ENCODE measurements at places on chromosomes 5 and 9.

- DNase-seq = no peak
These were observed 14.1 kb upstream of the OR2S2 start for GRCh38 chr9:35972093-35972492.

DNA sequence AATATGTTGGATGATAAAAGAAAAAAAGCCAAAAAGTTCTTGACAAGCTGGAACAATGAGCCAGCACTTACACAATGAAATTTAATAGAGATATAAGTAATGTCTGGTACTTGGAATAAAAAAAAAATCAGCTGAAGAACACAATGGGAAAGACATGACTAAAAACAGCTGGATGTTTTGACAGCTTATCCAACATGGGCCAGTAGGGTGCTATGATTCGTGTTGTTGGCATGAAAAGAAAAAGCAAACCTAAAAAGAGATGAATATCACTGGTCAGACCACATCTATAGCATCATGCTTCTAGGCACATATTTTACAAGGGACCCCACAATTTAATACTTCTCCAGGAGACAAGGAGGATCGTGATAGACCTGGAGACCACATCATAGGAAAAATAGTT lies 175.3 kb downstream of the ARL15 start:
- no peak for DNase-seq

DNA sequence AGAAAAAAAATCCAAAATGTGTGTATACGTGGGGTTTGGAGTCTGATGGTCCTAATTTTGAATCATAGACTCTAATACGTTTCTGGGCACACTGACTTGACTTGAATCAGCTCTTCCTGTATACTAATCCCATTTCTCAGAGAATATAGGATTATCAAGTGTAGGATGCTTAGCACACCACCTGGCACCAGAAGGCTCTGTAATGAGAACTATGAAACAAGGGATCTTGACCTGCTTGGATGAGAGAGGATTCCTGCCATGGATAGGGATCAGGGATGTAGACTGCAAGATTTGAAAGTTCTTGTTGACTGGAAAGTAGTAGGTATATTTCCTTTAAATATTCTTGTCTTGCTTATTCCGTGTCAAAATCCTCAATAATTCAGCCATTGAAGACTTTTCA lies 7.8 kb downstream of the HSPA4 start:
- DNase-seq = peak; percentile 72

DNA sequence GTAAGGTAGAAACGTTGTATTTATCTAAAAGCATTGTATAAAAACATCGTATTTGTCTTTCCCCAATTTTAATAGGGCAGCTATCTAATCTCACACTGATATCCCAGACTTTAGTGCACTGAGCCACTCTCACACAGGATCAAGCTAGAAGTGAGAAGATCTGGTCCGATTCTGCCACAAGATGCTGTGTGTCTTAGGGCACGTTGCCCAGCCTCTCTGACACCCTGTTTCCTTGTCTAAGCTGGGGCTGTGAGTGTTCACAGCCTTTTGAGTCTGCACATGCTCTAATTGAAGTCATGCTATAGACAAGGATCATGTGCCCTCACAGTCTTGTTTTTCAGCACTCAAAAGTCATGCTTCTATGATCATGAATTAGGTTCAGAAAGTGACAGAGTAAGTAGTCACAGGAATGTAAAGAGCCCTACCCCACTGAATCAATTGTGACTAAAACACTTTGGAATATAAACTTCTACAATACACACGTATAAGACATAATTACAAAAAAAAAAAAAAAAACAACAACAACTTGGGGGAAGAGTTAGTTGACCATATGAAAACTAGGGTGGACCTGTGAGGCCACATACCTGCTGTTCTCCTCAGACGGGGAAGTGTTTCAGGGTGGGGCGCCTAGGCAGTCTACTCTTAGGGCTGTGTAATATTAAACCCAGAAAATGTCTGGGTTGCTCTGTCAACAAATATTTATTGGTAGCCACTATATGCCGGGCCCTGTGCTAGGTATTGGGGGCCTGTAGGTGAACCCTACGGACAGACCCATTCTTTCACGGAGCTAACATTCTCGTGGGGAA lies 893 bp upstream of the ABLIM3 start:
- no peak for DNase-seq

DNA sequence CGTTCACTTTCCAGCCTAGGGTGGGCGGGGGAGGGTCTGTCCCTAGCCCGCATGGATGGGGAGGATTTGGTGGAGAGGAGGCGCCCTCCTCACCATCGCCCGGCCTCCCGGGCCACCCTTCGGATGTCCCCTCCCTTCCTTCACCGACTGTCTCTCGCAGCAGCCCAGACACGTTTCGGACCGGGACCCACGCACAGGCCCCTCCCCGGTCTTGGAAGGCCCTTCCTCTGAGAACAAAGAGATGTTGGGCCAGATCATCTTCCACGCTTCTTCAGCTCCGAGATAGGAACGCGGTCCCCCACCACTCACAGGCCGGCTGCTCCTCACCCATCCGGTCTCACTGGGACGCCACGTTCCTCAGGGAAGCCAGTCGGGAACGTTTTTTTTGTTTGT lies 640 bp upstream of the DPM2 start:
- DNase-seq = no peak

GRCh38 chr9:29129763-29130162 lies 1556.5 kb upstream of the C9orf72 start:
- DNase-seq = no peak

GRCh38 chr5:160082614-160083500 lies 36.4 kb downstream of the PWWP2A start:
- DNase-seq = no peak

DNA sequence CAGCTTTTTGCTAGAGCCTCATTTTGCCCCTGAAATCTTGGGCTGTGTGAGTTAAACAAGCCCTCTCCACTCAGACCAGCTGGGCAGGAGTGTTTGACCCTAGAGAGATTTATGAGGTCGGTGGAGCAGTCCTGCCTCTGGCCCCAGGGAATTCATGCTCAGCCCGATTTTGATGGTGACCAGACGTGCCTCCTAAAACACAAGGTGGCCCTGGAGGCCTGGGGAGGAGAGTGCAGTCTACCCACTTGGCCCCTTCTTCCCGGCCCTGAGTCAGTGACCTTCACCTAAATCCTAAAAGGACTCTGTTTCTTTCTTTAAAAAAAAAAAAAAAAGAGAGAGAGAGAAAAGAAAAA lies 86.6 kb upstream of the SAP30L start:
- DNase-seq = no peak

GRCh38 chr5:170390472-170390871 lies 1.3 kb upstream of the KCNMB1 start:
- DNase-seq = no peak

DNA sequence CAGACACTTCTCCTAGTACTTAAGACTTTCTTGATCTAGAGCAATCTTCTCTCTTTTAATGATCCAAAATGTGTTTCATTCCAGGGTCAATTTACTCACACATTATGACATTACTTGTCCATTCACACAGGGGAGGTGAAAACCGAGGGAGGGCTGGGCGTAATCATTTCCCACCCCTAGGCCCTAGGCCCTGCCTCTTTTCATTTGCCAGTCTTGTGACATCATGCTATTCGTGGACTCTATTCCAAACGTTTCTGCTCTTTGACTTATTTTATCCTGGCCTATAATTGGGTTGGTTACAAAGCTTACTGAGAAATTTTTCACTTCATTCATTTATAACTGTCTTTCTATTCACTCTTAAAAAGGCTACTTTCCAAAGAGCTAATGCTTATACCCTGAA lies 2.4 kb downstream of the DCAF12 start:
- no peak for DNase-seq

GRCh38 chr5:140186267-140186671 lies 11.3 kb downstream of the CYSTM1 start:
- DNase-seq = no peak

DNA sequence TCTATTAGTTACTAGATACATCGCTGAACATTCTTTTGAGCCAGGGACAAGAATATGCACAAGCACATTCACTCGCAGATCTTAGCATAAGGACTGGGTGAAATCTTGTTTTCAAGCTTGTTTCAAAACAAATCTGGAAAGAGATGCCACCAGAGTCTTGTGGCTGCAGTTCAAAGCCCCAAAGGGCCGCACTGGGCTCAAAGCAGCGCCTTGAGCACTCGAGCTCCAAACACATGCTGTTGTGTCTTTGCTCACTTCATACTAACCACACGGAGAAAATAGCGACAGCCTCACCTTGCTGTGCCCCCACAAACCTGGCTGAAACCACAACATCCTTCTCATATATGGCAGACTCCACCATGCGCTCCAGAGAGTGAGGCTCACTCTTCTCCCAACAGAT lies 34.2 kb upstream of the IL7R start:
- DNase-seq = no peak

- no peak for DNase-seq
These were observed 6.4 kb upstream of the PAEP start for GRCh38 chr9:135555203-135555602.

- DNase-seq = no peak
These were observed 88.9 kb upstream of the BNC2 start for GRCh38 chr9:16959391-16959790.

- DNase-seq = no peak
These were observed 15.4 kb upstream of the RASA1 start for GRCh38 chr5:87252283-87252605.

DNA sequence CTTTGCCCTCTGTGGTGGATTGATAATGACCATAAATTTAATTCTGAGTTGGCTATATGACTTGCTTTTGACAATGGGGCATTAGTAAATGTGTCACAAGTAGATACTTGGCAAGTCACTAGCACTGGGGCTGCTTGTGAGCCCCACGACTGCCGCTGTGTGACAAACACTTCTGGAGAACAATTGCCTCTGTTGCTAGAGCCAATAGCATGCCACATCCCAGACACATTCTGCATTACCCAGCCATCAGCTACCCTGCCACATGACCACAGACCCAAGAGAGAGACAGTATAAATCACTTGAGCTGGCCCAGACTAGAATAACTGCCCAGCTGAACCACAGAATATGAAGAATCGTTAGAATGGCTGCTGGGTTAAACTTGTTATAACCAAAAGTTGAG lies 753.2 kb upstream of the DMAC1 start:
- no peak for DNase-seq

GRCh38 chr9:123722378-123722777 lies 207.5 kb downstream of the DENND1A start:
- no peak for DNase-seq

GRCh38 chr5:102753889-102754766 lies 977 bp upstream of the PAM start:
- DNase-seq = peak; percentile 13

DNA sequence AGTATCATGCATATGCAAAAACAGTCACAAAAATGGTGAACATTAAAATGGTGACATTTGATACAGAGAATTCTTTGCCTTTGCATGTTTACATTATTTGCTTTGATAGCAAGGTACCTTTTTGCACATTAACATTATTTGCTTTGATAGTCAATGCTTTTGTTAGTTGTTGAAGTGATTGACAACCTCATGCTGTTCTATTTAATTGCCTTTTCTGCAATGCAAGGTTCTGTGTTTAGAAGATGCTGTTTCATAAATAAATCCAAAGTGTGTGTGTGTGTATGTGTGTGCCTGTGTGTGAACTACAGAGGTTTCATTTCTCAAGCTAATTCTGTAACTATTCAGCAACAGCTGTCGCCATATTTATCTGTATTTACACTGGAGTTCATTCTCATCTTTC lies 668.7 kb downstream of the NR2F1-AS1 start:
- no peak for DNase-seq

DNA sequence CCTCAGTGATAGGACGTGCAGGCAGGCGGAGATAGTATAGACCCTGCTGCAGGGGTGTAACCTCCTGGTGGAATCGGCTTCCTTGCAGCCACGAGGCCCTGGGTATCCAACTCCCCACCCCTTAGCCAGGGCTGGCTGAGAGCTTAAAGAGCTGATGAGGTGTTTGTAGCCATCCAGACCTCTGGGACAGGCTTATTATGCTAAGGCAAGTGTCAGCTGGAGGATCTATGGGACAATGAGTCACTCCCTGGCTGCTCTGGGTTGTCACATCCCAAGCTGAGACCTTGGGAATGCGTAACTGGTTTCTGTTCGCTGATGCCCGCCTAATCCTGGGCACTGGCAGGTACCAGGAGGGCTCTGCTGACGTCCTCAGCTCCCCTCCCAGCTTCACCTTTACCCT lies 38.9 kb downstream of the DAB2IP start:
- DNase-seq = peak; percentile 56

- DNase-seq = no peak
These were observed 54.5 kb downstream of the ZNF366 start for GRCh38 chr5:72452515-72453245.

GRCh38 chr5:926417-927171 lies 33.9 kb downstream of the TRIP13 start:
- DNase-seq = no peak

- DNase-seq = no peak
These were observed 143.3 kb downstream of the SLF1 start for GRCh38 chr5:94761786-94762185.

- no peak for DNase-seq
These were observed 93.6 kb downstream of the MCTP1 start for GRCh38 chr5:95191330-95191729.

GRCh38 chr5:1034421-1034905 lies 25.9 kb downstream of the NKD2 start:
- no peak for DNase-seq

DNA sequence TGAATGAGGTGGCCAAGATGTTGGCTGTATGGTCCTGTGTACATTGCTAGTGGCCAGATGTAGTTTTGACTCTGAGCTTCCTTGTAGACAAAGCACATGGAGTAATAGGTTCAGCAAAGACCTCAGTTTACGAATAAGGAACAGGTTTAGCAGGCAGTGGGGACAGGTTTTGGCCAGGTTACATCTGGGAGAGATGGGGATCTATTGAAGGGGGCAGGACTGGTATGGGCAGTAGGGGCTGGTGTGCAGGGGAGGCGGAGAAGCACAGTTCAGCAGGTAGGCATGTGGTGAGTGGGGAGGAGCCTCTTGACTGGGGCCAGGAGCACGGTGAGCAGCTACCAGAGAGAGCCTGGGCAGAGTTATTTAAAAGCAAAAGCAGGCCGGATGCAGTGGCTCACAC lies 67.3 kb downstream of the PDZD2 start:
- no peak for DNase-seq

- no peak for DNase-seq
These were observed 171.5 kb downstream of the NXNL2 start for GRCh38 chr9:88706193-88707113.

GRCh38 chr9:14500705-14501104 lies 186.8 kb upstream of the NFIB start:
- DNase-seq = no peak

- no peak for DNase-seq
These were observed 999.6 kb upstream of the DMAC1 start for GRCh38 chr9:8799206-8799605.

- no peak for DNase-seq
These were observed 296.9 kb downstream of the ADGRV1 start for GRCh38 chr5:90855296-90856010.

DNA sequence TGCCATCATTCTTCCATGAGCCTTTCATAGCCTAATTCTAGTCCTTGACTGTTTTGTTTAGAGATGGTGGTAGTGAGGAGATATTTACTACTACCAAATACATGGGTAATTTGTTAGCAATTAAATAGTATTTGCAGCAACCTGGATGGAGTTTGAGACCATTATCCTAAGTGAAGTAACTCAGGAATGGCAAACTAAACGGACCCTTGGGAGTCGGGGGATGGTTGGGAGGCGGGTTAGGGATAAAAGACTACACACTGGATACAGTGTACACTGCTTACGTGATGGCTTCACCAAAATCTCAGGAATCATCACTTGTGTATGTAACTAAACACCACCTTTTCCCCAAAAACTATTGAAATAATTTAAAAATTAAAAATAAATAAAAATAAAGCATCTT lies 809.2 kb upstream of the ZNF608 start:
- no peak for DNase-seq
